OCI-LY7 (cell line): ENCODE measurements at places on chromosomes 6 and 20. TPM values are rescaled to one million over a fixed set of nuclear protein-coding genes. Genes with fewer than 3 reads are reported as not detected.
A peak's percentile ranks its signal among the peaks of the same experiment; 100 is the strongest.

Gene ZNF311
- total RNA-seq: not detected in 2 replicates

Gene SLC13A3
- total RNA-seq: not detected in 2 replicates

GRCh38 chr6:23940466-23940865, 185.5 kb upstream of the NRSN1 start:
- DNase-seq: no peak

Gene TMC2
- not detected in 2 replicates for total RNA-seq

DNA sequence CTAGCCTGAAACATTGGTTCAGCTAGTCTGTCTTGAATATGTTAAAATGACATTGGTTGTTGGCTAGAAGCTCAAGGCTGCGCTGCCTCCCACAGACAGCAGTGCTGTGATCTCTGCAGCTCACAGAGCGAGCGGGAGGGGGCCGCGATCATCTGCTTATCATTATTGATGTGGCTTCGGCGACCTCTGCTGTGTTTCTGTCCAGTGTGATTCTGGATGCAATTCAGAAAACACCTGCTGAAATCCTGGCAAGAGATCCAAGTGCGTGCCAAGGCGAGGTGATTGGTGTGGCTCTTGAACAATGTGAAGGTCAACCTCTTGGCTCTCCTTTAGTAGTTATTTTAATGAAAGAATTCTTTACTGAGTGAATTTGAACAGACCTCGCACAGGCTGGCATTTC, 142.3 kb upstream of the SASH1 start:
- no peak for DNase-seq

Gene ZFP57
- total RNA-seq: not detected in 2 replicates

- no peak for DNase-seq
Measured at GRCh38 chr6:55210952-55211351, 36.6 kb downstream of the HCRTR2 start.

GRCh38 chr20:31430568-31431115, 9.8 kb upstream of the DEFB123 start:
- DNase-seq: no peak

- no peak for DNase-seq
Measured at GRCh38 chr6:78623554-78623953, 243.8 kb upstream of the IRAK1BP1 start.

- peak; percentile 8 for DNase-seq
Measured at GRCh38 chr6:44024574-44025219, 102.6 kb downstream of the MRPL14 start.

- no peak for DNase-seq
Measured at GRCh38 chr6:63565727-63566596, 6.3 kb upstream of the LOC128125822 start.

Gene HLA-DPB1
- total RNA-seq: 74.5 and 78.5 TPM in 2 replicates

GRCh38 chr6:121668259-121668658, 232.8 kb downstream of the GJA1 start:
- DNase-seq: no peak

DNA sequence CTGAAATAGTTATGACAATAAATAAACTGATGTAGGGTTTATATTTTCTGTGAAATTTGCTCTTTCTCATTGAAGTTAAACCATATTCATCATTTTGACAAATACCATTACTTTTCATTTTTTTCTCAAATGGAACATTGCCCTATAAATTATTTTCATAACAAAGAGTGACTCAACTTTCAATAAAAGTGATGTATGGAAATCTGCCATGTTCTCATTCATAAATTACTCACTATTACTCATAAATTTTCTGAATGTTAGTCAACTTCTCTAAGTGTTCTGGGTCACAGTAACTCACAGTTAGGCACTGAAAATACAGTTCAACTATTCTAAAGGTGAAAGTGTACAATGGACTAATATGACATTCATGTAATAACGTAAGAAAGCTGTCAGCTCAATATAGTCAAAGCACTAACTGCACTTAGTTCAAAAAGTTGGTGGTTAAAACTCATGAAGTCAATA, 19.0 kb upstream of the STX11 start:
- no peak for DNase-seq

Gene ZC3H12D
- 14.8 and 22.6 TPM in 2 replicates for total RNA-seq

Gene RBL1
- 41.5 and 54.3 TPM in 2 replicates for total RNA-seq

Gene IPCEF1
- total RNA-seq: not detected in 2 replicates

Gene CFB
- 1.2 and 2.4 TPM in 2 replicates for total RNA-seq

DNA sequence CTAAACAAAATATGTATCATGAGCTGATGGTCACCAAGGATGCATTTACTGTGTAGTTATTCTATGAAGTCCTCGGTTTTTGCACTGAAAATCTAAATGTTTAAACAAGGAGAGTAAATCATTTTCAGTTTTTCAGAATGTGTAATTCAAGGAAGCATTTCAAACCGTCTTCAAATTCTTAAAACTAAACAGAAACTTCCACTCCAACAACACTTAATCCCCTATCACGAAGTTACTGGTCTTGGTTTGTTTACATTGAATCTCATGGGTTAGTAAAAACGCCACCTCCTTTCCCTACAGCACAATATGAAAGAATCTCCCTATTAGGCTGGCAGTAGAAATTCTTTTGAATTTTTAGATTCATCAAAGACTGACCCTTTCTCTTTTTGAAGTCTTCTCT, 192.9 kb downstream of the AIG1 start:
- no peak for DNase-seq

Gene SLC25A27
- 157 and 203 TPM in 2 replicates for total RNA-seq

DNA sequence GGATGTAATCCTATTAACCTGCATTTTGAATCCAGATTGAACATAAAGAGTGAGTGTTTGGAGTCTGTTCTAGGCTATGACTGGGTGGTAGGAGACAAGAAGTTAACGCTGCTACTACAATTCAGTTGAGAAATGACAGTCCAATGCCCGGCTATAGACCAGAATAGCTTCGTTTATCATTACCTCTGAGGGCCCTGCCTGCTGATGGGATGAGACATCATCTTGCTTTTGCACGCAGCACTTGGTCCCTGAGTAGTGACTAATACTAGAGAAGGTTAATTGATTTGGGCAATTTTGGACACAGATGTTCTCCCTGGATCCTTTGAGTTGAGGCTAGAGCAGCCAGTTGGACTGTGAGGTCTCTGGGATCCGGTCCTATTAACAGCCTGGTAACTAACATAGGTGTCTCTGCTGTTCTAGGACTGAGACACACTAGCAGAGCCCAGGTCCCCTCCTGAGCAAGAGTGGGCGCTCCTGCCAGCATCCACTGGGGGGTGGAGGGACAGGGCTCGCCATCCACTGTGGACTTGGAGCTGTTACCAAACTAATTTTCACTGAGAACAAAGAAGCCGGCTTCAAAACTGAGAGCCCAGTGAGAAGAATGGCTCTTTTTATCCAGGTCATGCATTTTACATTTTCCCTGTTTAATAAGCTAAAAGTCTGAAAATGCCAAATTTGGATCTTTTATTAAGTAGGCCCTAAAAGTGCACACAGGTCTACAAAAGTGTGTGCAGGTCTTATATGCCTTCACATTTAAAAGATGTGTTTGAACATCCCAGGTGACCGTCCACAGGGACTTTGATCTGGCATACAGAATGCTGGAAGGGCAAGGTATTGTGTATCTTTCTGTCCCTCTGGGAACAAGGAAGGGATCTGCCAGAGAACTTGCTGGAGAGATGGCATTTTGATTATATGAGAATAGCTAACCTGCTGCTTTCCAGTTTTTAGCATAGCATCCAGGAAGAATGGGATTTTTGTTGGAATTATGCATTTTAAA, 212.5 kb downstream of the CDH4 start:
- DNase-seq: no peak

GRCh38 chr6:144667532-144668503, 382.7 kb downstream of the UTRN start:
- no peak for DNase-seq

DNA sequence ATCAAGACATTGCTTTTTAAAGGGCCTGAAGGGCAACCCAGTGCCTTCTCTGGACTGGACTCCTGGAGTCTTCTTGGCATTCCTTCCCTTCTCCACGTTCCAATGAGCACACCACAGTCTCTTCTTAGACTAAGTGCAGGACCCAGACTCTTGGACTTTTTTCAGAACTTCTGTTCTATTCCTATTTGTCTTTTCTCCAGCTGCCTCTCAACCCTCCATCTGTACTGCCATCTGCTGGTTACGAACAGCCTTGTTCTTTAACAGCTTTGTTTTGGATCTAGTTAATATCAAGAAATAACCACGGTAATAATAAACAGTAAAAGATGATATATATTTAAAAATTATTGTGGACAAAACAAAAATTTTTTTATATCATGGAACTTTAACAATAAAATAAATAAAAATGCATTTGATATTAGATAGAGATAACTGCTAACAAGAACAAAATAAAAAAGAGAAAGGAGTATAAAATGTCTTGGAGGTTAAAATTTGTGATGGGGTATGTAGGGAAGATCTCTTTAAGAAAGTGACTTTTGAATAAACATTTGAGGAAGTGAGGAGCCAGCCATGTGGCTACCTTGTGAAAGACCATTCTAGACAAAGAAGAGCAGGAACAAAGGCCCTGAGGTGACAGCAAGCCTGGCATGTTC, 105.1 kb upstream of the HCRTR2 start:
- DNase-seq: peak; percentile 14

- peak; percentile 65 for DNase-seq
Measured at GRCh38 chr6:30884521-30885480, 482 bp downstream of the DDR1 start.

DNA sequence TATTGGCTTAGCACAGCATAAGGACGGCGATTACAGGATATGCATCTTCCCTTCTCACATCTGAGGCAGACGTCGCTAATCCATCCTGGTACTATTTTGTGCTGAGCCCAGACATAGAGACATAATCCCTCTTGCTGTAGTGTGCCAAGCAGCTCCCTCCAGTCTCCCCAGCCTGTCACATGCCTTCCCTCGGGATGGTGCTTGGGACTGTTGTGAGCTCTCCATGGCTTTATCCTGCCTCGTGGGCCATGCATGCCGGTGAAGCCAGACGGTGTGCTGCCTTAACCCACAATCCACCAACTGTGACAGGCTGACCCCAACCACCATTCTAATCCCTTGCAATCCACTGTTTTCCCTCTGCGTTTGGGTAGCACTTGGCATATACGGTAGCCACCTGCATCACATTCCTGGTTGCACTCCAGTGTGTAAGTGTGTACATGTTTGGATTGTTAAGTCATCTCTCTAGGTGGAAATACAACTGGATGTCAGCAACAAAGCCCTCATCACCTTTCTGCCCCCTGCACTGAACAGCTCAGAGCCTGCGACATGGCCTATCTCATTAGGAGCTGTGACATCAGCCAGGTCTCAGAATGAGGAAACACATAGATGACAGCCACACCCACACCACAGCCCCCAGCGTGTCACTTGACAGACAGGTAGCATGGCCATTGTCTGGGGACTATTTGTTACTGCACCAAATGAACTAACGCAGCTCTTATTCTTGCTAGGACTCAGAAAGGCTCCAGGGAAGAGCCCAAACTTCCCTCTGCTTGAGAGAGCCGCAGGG, 374.8 kb upstream of the CDH4 start:
- no peak for DNase-seq

- no peak for DNase-seq
Measured at GRCh38 chr6:137666202-137666774, 172.1 kb upstream of the OLIG3 start.

DNA sequence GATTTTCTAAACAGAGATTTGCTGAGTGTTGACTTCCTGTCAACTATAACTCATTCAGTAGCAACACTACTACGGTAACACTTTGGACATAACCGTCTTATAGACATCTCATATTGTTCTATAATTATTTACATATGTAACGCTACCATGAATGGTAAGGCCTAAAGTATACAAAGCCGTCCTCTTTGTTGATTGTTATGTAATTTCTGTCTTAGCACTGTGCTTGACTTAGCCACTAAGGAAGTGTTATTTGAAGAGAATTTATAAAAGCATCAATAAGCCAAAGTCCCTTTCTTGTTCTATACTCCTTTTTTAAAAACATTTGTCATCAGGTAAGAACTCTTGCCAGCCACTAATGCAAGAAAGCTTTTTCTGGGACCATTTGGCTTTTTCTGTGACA, 240.6 kb downstream of the MEI4 start:
- DNase-seq: no peak

Gene SERPINB1
- total RNA-seq: 3.5 and 5.0 TPM in 2 replicates

Gene GSTA2
- total RNA-seq: not detected in 2 replicates

DNA sequence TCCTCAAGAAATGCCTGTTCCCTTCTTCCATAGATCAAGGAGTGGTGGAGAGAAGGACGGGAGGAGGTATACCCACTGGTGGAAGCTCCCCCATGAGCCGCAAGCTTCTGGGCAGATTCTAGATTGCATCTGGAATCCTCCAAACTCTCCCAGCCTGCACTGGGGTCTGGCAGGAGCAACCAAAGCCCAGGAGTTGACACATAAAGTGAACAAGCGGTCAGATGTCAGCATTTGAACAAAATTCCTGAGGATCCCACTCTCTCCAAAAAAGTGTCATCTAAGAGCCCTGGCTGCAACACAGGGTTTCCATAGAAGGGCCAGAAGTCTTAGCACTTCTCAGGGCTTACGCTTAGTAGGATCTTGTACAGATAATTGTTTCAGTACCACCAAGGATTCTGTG, 88.2 kb downstream of the KCNB1 start:
- no peak for DNase-seq

GRCh38 chr6:43604174-43604573, 24.9 kb downstream of the GTPBP2 start:
- DNase-seq: no peak

DNA sequence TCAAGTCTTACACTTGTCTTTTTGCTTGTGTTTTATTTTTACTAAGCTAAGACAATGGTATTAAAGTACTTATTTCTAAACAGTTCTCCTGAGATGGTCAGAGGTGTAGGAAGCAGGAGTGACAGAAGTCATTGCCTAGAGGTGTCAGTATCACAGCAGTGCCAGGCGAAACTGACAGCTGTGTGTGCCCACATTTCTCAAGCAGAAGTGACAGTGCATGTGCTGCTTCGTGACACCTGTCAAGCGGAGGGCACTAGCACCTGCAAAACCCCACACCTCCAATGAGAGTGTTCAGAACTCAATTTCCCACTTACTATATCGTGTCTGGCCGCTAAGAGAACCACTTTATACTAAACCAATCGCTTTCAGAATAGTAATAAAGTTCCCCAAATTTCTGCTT, 82.8 kb downstream of the SLC23A2 start:
- DNase-seq: peak; percentile 62

Gene POFUT1
- 27.8 and 33.1 TPM in 2 replicates for total RNA-seq

- no peak for DNase-seq
Measured at GRCh38 chr20:64225171-64225595, 30.4 kb upstream of the PCMTD2 start.

DNA sequence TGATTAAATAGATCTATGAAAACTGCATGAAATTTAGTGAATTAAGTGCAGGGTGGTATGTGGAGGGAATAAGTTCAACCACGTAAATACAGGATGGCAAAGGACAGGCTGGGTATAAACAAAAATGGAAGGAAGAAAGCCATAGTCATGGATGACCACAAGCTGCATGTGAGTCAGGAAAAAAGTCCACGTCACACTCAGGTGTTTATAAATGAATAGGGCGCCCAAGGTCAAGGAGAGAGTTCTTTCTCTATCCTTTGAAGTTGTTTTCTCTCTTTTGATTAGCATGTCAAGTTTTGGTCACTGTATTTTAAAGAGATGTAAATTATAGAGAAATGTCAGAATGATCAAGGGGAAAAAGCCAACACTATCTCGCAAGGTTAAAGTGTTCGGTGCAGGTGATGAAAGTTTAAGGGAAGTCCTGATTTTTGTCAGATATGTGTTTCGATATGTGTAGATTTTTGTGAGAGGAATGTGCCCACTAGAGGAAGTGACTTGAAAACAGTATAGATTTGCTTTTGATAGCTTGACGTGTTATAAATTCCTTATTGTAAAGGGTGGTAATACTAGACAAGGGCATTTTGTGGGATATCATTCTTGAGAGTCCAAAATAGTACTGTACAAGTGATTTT, 58.7 kb downstream of the MAP3K4 start:
- no peak for DNase-seq
